ENCODE measurements at places on chromosomes 6 and 20. TPM values are rescaled to one million over a fixed set of nuclear protein-coding genes. Genes with fewer than 3 reads are reported as not detected.

GRCh38 chr6:157615420-157615769 lies 207.7 kb upstream of the SNX9 start:
- H3K27ac ChIP-seq: no peak overlapping the region
- DNase-seq: no peak
- peaks cover 24% of the 10 kb centered on the region for H3K4me1 ChIP-seq

- H3K27me3 ChIP-seq: no peaks in the 10 kb centered on the region
- H3K4me3 ChIP-seq: no peak overlapping the region
- no peak overlapping the region for H3K27ac ChIP-seq
- H3K36me3 ChIP-seq: peaks cover 6% of the 10 kb centered on the region
Measured at GRCh38 chr6:9100869-9101580, 665.7 kb upstream of the SLC35B3 start.

- H3K4me1 ChIP-seq: peaks cover 29% of the 10 kb centered on the region
- no peak for DNase-seq
- no peak overlapping the region for H3K27ac ChIP-seq
- peaks cover 8% of the 10 kb centered on the region for H3K36me3 ChIP-seq
- no peak overlapping the region for H3K4me3 ChIP-seq
- H3K27me3 ChIP-seq: no peaks in the 10 kb centered on the region
Measured at GRCh38 chr6:156787569-156788492, 10.7 kb downstream of the ARID1B start.

GRCh38 chr6:50180646-50181045 lies 130.9 kb upstream of the DEFB112 start:
- no peak overlapping the region for H3K4me3 ChIP-seq
- no peak overlapping the region for H3K27ac ChIP-seq
- no peak for DNase-seq
- no peaks in the 10 kb centered on the region for H3K4me1 ChIP-seq
- H3K27me3 ChIP-seq: peaks cover 27% of the 10 kb centered on the region

GABRR1 gene
- not detected for total RNA-seq

DNA sequence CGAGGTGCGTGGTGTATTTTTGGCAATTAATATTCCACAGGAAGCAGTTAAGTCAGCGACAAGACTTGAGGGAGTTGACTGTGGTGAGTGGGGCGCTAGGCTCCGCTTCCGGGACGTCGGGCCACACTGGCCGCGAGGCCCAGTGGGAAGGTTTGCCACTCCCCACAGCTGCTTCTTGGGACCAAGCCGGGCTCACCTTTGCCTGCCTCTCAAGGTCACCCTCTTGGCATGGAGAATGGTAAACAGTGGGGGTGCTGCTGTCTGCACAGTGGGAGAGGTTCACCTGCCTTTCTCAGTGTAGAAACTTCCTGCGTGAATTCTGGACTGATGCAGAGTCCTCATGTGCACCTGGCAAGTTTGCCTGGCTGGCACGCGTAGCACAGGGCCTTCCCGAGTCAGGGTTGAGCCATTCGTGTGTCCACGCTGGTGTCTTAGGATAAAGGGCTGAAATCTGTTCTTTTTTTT lies 6.4 kb downstream of the OSBPL2 start:
- no peak for DNase-seq
- H3K27me3 ChIP-seq: no peaks in the 10 kb centered on the region

- H3K4me1 ChIP-seq: no peaks in the 10 kb centered on the region
- H3K27me3 ChIP-seq: no peaks in the 10 kb centered on the region
- DNase-seq: no peak
- H3K4me3 ChIP-seq: no peak overlapping the region
- H3K27ac ChIP-seq: no peak overlapping the region
Measured at GRCh38 chr6:153073841-153074240, 57.2 kb downstream of the RGS17 start.

E2F1 gene
- 3.7 TPM for total RNA-seq

DNA sequence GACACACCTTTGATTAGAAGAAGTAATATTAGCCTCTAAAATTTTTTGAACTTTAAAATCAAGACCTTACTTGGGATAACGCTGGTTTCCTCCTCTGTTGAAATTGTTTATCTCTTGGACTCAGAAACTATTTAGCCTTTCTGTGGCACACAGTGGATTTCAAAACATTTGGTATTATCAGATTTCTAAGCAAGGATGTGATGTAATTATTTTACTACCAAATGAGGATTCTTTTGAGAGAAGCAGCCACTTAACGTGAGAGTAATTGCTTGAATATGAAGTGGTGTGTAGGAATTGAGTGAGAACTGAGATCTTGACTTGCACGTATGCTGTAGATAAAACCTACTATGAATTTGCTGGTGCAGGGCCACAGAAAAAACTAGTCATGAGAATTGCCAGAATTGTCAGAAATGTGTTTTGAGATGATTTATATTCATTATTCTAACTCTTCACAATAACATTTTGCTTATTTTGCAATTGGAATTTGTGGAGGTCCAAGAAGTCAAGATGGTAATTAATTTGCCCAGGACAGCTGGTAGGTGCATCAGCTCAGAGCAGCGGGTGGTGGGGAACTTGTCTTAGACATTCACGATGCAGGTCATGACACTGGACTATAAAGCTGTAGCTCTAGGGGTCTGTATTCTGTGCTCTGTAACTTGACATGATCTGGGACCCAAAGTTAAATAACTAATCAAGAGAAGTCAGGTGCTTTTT lies 53.4 kb downstream of the AKAP12 start:
- no peak for DNase-seq
- H3K36me3 ChIP-seq: no peaks in the 10 kb centered on the region
- H3K27me3 ChIP-seq: peaks cover 33% of the 10 kb centered on the region
- no peak overlapping the region for H3K4me3 ChIP-seq

PRSS16 gene
- 27.9 TPM for total RNA-seq

DPM1 gene
- total RNA-seq: 79.8 TPM

DNA sequence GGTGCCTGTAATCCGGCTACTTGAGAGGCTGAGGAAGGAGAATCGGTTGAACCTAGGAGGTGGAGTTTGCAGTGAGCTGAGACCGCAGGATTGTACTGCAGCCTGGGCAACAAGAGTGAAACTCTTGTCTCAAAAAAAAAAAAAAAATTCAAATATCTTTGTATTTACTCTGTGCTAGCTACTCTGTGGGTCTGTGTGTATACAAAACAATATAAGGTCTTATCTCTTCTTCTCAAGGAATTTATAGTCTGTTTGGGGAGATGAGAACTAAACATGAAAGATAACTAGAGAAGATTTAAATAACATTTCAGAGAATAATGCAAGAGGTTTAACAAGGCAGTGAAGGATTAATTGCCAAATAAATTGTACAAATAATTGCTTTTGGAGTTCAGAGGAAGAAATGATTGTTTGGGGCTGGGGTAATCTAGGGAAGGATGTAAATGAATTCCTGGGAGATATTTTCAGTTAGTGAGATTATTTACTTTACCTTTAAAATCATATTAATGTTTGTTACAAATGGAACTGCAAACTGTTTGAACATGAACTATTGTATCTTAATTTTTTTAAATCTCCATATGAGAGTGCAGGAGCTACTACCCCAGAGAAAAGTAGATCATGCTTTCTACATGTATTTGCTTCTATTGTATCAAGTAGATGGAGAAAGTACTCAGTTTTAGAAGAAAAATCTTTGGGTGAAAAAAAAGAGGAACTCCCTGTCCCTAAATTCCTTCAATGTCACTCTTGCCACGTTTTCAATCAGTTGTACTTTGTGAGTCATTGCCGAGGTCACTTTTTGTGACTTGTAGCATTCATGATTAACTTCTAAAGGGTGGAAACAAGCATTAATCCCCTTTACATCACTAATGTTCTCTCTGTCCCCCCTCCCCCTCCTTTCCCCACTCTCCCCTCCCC lies 39.0 kb downstream of the NCOA3 start:
- H3K4me1 ChIP-seq: peaks cover 29% of the 10 kb centered on the region
- no peak overlapping the region for H3K4me3 ChIP-seq
- peaks cover 6% of the 10 kb centered on the region for H3K36me3 ChIP-seq
